ENCODE measurements at places on chromosomes 3 and 15. TPM values are rescaled to one million over a fixed set of nuclear protein-coding genes. Genes with fewer than 3 reads are reported as not detected.

Gene XIRP1
- not detected for total RNA-seq

Gene VWA5B2
- not detected for total RNA-seq

Gene ST8SIA2
- total RNA-seq, result not detected

Gene GOLGA8O
- total RNA-seq, result 2.1 TPM

Gene NMNAT3
- 4.6 TPM for total RNA-seq

Gene CEP19
- 1.6 TPM for total RNA-seq

Gene ITGA11
- 7.1 TPM for total RNA-seq

Gene CFAP20DC
- not detected for total RNA-seq

Gene FOXL2
- total RNA-seq, result not detected

- DNase-seq, result no peak
Observed at GRCh38 chr15:48406911-48407310, 75.7 kb downstream of the DUT start.

DNA sequence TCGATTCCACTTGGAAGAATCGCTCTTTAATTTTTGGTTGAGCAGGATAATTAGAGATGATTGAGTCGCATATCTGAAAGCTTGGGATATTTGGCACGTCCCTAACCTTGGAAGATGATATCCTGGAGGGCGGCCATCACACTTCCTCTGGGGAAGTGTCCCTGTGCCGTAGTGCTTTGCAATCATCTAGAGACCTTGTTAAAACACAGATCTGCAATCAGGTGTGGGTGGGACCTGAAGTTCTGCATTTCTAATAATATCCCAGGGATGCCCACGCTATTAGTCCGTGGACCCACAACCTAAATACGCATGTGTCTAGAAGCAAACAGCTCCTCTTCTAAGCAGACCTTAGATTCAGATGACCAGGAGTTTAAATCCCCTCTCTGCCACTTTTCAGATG is 20.5 kb downstream of the MYO1E start:
- no peak for DNase-seq

DNA sequence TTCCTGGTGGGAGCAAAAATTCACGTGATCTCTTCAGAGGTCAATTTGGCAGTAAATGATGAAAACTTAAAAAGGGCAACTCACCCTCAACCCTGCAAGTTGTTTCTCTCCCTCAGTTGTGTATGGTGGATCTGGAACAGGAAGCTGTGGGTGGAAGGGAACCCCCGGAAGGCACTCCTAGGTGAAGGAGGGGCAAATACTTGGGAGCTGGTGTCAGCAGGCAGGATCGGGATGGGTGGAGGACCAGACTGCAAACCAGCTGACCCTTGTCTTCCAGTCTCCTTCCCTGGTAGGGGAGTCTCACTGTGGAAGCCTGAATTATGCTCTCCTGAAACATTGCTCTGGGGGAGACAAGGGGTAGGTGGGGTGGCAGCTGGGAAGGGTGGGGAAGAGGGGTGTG is 33.5 kb downstream of the PRR23E start:
- no peak for DNase-seq

DNA sequence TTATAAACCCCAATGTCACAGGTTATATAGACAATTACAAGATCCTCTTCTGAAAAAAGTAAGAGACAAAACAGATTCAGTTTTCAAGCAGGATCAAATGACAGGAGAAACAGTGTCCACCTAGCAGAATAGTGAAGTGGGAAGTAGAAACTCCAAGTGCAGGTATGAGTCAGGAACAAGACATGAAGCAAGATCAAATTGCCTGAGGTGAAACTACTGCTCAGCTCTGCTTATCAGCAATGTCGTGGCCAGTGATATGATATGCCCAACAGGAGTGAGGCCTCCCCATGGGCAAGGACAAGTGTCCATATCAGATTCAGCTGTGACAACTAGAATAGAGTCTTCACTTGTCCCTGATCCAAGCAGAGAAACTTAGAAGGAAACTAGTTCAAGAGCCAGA is 100.0 kb downstream of the ZMAT3 start:
- DNase-seq, result no peak

- DNase-seq, result no peak
Observed at GRCh38 chr15:23566651-23567050, 1.2 kb downstream of the MKRN3 start.

GRCh38 chr15:56919609-56920366 is 1.3 kb downstream of the TCF12 start:
- DNase-seq, result peak; percentile 70

DNA sequence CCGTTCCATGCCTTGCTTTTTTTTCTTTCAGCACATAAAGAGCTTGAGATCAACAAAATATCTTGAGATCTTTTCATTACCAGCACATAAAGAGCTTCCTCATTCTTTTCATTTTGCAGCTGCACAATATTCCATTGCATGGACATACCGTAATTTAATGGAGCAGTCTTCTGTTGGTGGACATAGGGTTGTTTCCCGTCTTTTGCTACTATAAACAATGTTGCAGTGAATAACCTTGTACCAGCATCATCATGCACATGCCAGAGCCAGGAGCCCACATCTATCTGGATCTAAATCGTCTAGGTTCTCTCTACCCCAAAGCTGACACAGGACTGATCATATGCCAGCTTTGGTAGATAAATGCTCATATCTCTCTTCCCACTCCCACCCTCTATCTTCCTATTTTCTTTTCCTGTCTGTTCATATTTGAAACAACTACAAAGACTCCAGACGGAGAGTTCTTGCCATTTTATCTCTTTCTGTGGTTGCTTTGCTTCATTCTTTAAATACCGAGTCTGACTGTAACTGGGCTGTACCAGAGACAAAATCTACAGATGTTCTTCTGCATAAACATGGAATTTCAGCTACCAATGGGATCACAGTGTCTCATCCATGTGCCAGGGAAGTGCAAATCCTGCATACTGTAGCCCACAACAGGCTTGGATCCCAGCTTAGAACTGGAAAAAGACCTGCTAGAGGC is 47.1 kb upstream of the AKAP13 start:
- DNase-seq, result no peak

DNA sequence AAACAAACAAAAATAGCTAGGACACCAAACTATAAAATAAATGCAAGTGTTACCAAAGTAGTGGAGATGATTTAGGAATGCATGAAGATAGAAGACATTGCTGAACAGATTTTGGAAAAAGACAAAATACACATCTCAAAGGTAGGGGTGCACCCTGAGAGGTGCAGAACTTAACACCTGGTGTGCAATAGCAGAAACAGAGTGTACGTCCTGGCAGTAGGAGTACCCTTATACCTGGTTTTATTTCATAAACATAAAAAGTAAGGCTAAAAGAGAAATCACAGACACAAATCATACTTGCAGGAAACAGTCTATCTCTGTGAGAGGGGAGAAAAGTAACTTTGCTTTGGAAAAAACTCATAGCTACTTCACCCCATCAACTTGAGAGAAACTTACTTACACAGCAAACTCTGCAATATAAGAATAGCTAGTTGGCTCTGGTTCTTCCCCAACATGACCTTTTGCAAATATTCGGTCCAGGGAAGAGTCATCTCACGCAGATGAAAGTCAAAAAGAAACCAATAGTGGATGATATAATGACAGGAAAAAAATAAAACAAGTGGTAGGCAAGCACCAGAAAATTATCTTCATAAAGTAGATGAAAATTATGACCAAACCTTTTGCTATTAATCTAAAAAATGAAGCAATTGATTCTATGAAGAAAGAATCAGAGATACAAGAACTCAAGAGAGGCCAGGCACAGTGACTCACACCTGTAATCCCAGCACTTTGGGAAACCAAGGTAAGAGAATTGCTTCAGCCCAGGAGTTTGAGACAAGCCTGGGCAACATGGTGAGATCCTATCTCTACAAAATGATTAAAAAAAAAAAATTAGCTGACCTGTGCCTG is 108.9 kb upstream of the BNIP2 start:
- DNase-seq, result no peak

DNA sequence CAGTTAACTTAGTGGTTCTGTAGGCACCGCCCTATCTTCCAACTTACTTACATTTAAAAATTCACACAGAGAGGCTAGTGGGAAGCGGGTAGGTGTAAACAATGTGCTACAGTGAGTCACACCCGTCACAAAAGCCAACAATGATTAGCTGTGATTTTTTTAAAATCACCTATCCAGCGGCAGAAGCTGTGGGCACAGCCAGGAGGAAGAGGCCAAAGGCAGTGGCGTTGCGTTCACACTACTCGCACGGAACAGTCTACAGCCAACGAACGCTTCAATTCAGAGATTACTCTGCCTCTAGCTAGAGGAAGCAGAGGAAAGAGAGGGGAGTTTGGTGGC is 2.5 kb upstream of the NLGN1 start:
- DNase-seq, result no peak

- DNase-seq, result no peak
Observed at GRCh38 chr3:49793486-49794085, 6.1 kb downstream of the CDHR4 start.

GRCh38 chr3:57164217-57164656 is 916 bp downstream of the IL17RD start:
- DNase-seq, result no peak

- DNase-seq, result no peak
Observed at GRCh38 chr15:39939487-39940452, 5.9 kb downstream of the EIF2AK4 start.

DNA sequence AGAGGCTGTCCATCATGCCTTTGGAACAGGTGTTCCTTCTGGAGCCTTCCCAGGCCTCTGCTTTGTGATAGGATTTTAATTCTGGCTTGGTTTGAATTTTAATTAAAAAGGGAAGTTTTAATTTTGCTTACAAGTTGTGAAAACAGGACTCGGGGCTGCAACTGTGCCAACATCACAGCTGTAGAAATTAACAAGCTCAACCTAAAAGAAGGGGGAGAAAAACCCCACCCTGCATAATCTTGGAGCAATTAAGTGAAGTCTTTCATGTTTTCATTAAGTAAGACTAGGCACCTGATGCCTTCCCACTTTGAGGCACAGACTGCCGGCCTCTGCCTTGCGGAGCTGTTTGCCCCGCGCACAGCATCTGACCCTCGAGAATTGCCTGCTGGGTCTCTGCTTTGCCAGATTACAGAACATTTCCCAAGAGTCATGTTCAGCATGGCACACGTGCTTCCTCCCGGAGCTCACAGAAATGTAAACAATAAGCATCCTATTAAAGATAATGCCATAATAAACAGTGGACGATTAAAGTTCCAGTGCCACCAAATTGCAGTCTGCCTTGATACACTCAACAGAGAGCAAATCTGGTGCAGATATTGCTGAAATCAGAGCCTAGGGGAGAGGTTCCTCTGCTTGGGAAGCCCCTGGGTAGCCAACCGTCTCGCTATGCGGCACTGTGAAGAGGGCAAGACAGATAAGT is 364.2 kb downstream of the LRTM1 start:
- no peak for DNase-seq

DNA sequence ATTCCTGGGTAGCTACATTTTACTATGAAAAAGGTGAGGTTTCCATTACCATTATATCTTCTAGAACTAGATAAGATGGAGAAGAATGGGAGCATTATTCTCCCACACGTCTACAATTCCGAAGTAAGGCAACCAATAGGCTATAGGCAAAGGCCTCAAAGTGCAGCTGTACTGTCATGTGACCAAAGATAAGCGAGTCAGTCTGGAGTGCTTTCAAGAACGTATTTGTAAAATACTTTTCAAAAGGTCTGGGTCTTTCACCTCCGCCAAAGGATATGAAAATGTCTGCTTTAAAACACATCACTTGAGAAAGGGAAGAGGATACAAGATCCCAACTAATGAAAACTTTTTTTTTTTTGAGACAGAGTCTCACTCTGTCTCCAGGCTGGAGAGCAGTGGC is 9.9 kb downstream of the CCPG1 start:
- no peak for DNase-seq

DNA sequence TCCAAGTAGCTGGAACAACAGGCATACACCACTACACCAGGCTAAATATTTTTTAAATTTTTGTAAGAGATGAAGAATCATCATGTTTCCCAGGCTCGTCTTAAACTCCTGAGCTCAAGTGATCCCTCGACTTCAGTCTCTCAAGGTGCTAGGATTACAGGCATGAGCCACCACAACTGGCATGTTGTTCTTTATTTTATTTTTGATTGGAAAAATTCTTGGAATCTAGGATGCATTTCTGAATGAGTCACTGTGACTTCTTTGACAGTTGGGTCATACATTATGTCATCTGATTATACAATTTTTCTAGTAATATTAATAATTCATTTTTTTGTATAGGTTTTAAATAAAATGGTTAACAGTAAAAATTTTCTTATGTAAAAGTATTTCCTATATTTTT is 870.2 kb downstream of the SI start:
- DNase-seq, result no peak

GRCh38 chr3:193008654-193009053 is 91.0 kb upstream of the MB21D2 start:
- no peak for DNase-seq

DNA sequence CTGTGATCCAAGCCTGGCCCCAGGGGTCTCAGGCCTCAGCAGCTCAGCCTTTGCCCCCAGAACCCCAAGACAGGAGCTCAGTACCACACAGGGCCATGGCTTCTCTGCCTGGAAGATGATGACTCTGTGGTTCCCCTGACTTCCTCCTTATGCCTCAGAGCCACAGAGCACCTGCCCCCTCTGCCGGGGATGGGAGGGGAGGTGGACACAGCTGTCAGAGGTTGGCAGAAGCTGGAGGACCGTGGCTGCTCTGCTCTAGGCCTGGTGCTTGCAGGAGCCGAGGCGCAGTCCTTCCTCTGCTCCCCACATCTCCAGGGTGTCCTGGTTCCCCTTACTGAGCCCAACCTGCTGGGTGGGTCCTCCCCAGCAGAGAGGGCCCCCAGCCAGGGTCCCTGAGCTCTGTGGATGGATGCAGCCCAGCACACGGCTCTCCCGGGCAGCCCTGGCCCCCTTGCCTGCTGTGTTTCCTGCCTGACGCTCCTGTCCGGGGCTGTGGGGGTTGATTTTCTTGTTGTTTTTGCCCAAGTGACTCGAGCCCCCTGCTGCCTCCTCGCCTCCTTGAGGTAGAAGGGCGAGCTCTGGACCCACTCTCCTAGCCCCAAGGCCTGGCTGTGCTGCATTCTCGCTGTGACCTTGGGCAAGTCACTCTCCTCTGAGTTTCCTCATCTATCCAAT is 36.6 kb downstream of the PSTPIP1 start:
- DNase-seq, result peak; percentile 68

DNA sequence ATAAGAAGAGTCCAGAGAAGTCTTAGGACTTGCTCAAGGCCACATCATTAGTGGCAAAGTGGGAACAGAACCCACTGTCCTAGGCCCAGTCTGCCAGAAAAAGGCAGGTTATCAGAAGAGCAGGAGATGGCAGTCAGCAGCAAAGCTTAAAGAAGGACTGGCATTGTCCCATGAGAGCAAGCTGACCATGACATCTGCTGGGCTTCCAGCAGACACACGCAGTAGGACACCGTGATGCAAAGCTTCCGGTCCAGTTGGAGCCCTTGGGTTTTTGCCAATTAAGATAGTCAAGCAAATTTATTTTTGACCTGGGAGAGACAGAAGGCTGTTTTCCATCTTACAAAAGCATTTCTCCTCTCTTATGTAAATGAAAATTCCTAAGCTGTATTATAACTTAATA is 42.1 kb downstream of the ZBTB38 start:
- DNase-seq, result no peak
